ENCODE measurements at places on chromosomes 2 and 18.

GRCh38 chr2:175976391-175977157 lies 25.5 kb downstream of the LNPK start:
- DNase-seq = no peak

DNA sequence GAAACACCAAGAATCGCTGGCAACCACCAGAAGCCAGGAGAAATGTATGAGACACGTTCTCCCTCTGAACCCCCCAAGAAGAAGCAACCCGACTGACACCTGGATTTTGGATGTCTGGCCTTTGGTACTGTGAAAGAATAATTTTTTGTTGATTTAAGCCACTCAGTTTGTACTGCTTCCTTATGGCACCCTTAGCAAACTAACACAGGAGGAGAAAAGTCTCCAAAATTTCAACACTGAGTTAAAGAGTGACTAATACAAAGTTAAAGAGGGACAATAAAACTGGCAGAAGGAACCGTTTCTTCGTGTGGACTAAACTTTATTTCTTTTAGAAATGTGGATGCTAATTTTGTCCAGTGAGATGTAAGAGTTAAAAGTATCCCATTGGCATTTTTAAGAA lies 660.9 kb upstream of the LINC00305 start:
- DNase-seq = no peak

DNA sequence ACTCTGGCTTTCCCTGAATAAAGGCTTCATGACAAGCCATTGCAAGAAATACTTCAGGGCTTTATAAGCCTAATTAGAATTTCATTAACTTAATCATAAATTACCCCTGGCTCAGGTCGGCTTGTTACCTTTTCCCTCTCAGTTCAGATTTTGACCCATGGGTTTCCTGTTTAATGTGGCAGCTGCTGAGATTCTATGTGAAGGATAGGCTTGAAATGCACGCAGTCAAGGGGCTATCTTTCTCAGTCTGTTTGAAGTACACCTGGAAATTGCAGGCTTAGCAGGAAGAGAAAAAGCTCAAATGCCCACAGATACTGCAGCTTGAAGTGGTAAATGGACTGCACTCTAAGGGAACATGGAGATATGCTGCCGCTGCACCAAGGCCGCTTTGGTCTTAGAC lies 49.4 kb downstream of the CAVIN2 start:
- DNase-seq = no peak

- DNase-seq = no peak
Observed at GRCh38 chr18:56565551-56566345, 72.6 kb downstream of the TXNL1 start.

GRCh38 chr2:234252772-234253171 lies 202.3 kb downstream of the SPP2 start:
- no peak for DNase-seq

GRCh38 chr2:46979571-46979979 lies 64.0 kb upstream of the MCFD2 start:
- DNase-seq = no peak

Measured in activated naive CD8-positive, alpha-beta T cell treated with anti-CD3 and anti-CD28 coated beads, Interleukin-2, amount 50 U/mL, for 16 hours (primary cell).